Stimulated activated CD8-positive, alpha-beta memory T cell treated with anti-CD3 and anti-CD28 coated beads, Interleukin-15, amount 100 ng/mL, for 1 hour (primary cell): ENCODE measurements at places on chromosomes 5 and 9.
A peak's percentile ranks its signal among the peaks of the same experiment; 100 is the strongest.

- DNase-seq = no peak
Observed at GRCh38 chr9:134890155-134890495, 9.5 kb downstream of the FCN2 start.

GRCh38 chr5:130427222-130427955 lies 523.1 kb downstream of the CHSY3 start:
- DNase-seq = no peak

- DNase-seq = no peak
Observed at GRCh38 chr9:126148994-126149393, 177.6 kb upstream of the MVB12B start.

DNA sequence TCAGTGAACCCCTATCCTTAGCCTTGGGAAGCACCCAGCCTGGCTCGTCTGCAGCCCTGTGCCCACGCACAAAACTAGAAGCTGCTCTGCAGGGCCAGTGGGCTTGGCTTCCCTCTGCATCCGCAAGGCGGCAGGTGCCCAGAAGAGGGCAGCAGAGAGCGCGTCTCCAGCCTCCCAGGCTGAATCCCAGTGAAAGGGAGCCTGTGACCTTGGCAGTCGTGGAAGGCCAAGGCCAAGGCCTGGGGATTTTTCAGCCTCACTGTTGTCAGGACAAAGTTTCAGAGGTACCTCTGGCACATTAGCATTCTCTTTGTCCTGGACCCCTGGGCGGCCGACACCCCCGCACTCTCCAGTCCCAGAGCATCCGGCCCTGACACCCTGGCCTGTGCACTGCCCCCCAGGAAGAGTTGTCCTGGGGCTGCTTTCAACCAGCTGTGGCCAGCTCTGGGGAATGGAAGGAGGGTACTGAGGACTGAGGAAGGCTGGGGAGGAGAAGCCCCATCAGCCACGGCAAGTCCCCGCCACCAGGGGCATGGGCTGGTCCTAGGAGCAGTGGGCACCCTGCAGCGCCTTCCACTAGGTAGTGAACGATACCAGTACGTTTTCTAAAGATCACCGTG lies 63.6 kb upstream of the IL17B start:
- DNase-seq = peak; percentile 60

- DNase-seq = no peak
Observed at GRCh38 chr9:92534674-92535073, 1.1 kb downstream of the ECM2 start.

GRCh38 chr5:160926428-160926827 lies 74.4 kb upstream of the ATP10B start:
- no peak for DNase-seq

- DNase-seq = no peak
Observed at GRCh38 chr9:96004379-96004778, 128.9 kb downstream of the ERCC6L2 start.
